Osteoblast (primary cell): ENCODE measurements at places on chromosomes 7 and 10. TPM values are rescaled to one million over a fixed set of nuclear protein-coding genes. Genes with fewer than 3 reads are reported as not detected.

Gene RBP3
- not detected in 2 replicates for total RNA-seq

Gene STRIP2
- 8.3 and 19.7 TPM in 2 replicates for total RNA-seq

Gene LBX1
- not detected in 2 replicates for total RNA-seq

Gene PRSS37
- not detected in 2 replicates for total RNA-seq

Gene ITGB8
- 30.9 and 35.1 TPM in 2 replicates for total RNA-seq

Gene CYP3A5
- under 0.01 TPM in 2 replicates for total RNA-seq

DNA sequence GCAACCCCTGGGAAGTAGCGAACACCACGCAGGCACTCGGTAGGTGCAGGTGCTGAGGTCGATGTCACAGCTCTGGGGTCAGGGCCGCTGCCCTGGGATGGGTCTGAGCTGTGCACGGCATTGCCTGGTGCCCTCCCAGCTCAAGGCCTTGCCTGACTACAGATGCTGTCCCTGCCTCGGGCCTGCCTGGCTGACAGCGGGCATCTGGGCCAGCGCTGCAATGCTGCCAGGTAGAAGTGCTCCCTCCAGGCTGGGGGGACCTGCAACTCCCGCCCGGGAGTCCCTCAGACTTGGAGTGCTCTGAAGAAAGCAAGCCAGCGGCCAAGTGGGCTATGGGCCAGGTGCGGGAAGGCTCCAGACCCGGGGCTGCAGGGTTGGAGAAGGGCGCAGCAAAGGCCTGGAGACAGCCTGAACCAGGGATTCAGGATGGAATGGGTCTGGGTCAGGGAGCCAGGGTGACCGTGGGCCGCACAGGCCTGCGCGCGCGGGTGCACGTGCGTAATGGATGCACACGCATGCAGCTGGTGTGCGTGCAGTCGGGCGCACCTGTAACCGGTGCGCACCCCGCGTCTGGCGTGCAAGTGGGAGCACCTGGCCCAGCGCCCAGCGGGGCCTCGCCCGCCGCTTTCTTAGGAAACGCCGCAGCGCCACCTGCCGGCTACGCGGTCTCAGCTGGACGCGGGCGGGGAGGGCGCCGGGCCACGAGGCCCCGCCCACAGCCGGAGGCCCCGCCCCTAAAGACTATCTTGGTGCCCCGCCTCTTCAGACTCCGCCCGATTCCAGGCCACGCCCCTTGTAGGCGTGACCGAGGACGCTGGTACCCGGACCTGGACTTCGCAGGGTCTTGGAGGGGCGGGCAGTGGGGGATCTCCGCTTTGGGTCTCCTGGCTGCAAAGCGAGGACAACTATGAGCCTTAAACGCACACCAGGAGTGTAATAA, 46.7 kb downstream of the MICALL2 start:
- DNase-seq = peak; percentile 99
- H3K4me1 ChIP-seq = peaks cover 8% of the 10 kb centered on the region
- H3K27ac ChIP-seq = no peak overlapping the region
- no peaks in the 10 kb centered on the region for H3K36me3 ChIP-seq
- no peak overlapping the region for H3K4me3 ChIP-seq

- no peak overlapping the region for H3K27ac ChIP-seq
- H3K4me3 ChIP-seq = no peak overlapping the region
- H3K4me1 ChIP-seq = no peaks in the 10 kb centered on the region
- no peaks in the 10 kb centered on the region for H3K27me3 ChIP-seq
- DNase-seq = no peak
- H3K36me3 ChIP-seq = no peaks in the 10 kb centered on the region
Observed at GRCh38 chr7:98647326-98647725, 30.2 kb downstream of the NPTX2 start.

GRCh38 chr10:101263150-101263752, 34.0 kb upstream of the LBX1 start:
- H3K27me3 ChIP-seq = peaks cover 16% of the 10 kb centered on the region
- H3K4me1 ChIP-seq = no peaks in the 10 kb centered on the region
- no peak for DNase-seq
- no peak overlapping the region for H3K4me3 ChIP-seq
- no peak overlapping the region for H3K27ac ChIP-seq
- no peaks in the 10 kb centered on the region for H3K36me3 ChIP-seq

DNA sequence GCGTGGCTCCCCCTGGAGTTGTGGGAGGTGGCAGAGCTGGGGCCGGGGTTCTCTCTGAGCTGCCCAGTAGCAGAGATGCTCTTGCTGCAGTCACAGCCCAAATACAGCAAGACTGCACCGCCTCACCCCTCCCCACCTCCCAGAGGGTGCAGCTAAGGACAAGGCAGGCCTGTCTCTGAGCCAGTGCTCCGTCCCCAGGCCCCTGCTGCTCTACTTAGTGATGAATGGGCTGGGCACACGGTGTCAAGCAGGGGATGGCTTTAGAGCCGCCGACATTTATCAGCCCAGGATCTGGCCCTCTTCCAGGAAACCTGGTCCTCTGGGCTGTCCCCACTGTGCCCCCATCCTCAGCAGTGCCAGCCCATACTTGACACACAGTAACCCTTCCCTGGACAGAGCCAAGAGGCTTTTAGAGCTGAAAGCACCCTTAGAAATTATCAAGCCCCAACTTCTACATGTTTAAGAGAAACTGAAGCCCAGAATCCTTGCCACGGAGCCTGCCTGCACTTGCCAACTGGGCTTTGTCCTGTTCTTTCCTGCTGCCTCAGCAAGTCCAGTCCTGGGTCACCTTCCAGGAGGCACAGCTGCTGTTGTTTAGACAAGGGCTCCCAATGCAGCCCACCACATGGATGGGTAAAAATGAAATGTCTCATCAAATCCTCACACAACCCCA, 137.1 kb upstream of the UNC5B start:
- H3K27me3 ChIP-seq = peaks cover 10% of the 10 kb centered on the region
- no peaks in the 10 kb centered on the region for H3K36me3 ChIP-seq
- no peak overlapping the region for H3K4me3 ChIP-seq
- DNase-seq = peak; percentile 46
- no peak overlapping the region for H3K27ac ChIP-seq

GRCh38 chr7:124188576-124188975, 155.7 kb upstream of the TMEM229A start:
- no peak overlapping the region for H3K4me3 ChIP-seq
- no peak overlapping the region for H3K27ac ChIP-seq
- no peaks in the 10 kb centered on the region for H3K36me3 ChIP-seq
- no peak for DNase-seq
- H3K4me1 ChIP-seq = no peaks in the 10 kb centered on the region
- no peaks in the 10 kb centered on the region for H3K27me3 ChIP-seq

DNA sequence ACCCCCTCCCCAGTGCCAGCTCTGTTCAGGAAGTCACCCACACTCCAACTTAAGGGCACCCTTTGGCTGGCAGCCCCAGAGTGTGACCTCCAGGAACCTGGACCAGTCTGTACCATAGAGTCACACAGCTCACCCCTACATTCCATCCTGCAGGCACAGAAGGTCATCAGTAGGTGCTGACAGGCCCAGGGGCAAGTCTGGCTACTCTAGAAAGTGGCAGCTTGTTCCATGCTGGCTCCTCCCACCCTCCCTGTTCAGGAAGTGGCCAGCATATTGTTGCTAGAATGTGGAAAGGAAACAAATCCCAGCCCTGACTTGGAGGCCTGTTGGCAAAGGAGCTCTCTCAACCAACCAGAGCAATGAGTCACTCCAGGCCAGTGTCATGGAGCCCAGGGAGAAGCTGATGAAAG, 3.2 kb upstream of the NCOA4 start:
- H3K27ac ChIP-seq = no peak overlapping the region
- H3K36me3 ChIP-seq = no peaks in the 10 kb centered on the region
- H3K4me3 ChIP-seq = no peak overlapping the region
- H3K27me3 ChIP-seq = peaks cover 3% of the 10 kb centered on the region
- peaks cover 20% of the 10 kb centered on the region for H3K4me1 ChIP-seq

- H3K4me1 ChIP-seq = no peaks in the 10 kb centered on the region
- no peak overlapping the region for H3K4me3 ChIP-seq
- no peak for DNase-seq
- no peak overlapping the region for H3K27ac ChIP-seq
- H3K36me3 ChIP-seq = no peaks in the 10 kb centered on the region
- H3K27me3 ChIP-seq = no peaks in the 10 kb centered on the region
Observed at GRCh38 chr7:29204491-29205272, 10.1 kb downstream of the CHN2 start.

DNA sequence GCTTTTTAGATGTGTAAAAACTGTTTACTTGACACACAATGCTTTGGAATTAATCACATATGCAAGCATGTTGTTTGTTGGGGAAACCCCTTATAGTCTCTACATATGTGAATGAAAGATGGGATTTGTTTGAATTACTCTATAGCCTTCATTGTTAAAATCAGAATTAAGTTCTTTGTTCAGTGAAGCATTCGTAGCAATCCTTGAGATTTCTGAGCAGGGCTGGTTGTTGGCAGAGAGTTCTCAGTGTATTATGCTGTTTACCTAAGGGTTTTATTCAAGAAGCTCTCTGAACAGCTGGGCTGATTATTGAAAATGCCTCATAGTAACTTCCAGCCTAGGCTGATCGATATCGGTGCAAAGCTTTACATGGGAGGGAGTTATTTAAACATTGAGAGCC, 190.9 kb downstream of the VTI1A start:
- DNase-seq = no peak
- H3K4me3 ChIP-seq = no peak overlapping the region
- no peak overlapping the region for H3K27ac ChIP-seq
- H3K27me3 ChIP-seq = no peaks in the 10 kb centered on the region

DNA sequence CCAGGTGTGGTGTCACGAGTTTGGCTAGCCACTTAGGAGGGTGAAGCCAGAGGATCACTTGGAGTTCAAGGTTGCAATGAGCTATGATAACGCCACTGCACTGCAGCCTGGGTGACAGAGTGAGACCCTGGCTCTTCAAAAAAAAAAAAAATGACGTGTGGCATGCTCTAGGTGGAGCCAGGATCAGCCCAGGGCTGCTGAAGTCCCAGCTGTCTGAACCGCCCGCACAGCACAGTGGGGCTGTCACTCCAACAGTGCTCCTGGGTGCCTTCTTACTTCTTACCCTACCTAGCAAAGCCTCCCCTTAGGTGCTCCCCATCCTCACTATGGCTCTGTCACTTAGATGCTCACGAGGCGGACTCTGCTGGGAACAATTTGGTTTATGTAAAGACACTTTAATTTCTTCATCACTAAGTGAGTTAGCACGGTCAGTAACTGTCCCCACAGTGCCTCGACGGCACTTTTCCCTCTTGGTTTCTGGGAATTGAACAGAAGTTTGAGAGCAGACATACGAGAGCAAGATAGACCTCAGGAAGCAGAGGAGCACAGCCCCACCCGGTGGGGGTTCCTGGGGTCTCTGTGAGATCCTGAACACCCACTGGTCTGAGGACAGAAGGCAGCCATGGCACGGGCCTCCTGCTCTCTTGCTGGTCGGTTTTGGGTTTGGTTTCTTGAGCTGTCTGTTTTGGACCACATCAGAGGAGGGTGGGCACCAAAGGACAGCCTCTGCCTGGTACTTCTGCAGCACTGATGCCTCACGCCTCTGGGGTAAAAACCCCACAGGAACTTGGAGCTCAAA, 66.2 kb upstream of the BTBD16 start:
- no peak for DNase-seq
- no peaks in the 10 kb centered on the region for H3K4me1 ChIP-seq
- no peak overlapping the region for H3K4me3 ChIP-seq
- H3K36me3 ChIP-seq = no peaks in the 10 kb centered on the region
- no peak overlapping the region for H3K27ac ChIP-seq

- H3K27me3 ChIP-seq = no peaks in the 10 kb centered on the region
- no peak overlapping the region for H3K4me3 ChIP-seq
- peak; percentile 22 for DNase-seq
- H3K36me3 ChIP-seq = peaks cover 46% of the 10 kb centered on the region
- H3K4me1 ChIP-seq = peaks cover 6% of the 10 kb centered on the region
Observed at GRCh38 chr10:102106998-102107397, 13.2 kb downstream of the LDB1 start.

DNA sequence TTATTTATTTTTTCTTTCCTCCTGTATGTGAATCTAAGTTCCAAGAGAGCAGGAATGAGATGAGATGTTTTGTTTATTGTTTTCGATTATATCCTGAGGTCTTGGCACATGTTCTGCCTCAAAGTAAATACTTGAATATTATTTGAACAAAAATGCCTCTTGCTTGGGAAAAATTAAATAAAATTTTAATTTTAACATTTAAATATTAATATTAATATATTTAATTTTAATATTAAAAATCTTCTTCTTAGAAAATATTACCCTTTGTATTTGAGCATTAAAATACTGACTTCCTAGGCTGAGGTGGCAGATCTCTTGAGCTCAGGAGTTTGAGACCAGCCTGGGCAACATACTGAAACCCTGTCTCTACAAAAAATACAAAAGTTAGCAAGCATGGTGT, 123.4 kb upstream of the SEMA3D start:
- no peaks in the 10 kb centered on the region for H3K4me1 ChIP-seq
- H3K36me3 ChIP-seq = no peaks in the 10 kb centered on the region
- DNase-seq = no peak
- no peak overlapping the region for H3K4me3 ChIP-seq
- no peak overlapping the region for H3K27ac ChIP-seq
- H3K27me3 ChIP-seq = no peaks in the 10 kb centered on the region

DNA sequence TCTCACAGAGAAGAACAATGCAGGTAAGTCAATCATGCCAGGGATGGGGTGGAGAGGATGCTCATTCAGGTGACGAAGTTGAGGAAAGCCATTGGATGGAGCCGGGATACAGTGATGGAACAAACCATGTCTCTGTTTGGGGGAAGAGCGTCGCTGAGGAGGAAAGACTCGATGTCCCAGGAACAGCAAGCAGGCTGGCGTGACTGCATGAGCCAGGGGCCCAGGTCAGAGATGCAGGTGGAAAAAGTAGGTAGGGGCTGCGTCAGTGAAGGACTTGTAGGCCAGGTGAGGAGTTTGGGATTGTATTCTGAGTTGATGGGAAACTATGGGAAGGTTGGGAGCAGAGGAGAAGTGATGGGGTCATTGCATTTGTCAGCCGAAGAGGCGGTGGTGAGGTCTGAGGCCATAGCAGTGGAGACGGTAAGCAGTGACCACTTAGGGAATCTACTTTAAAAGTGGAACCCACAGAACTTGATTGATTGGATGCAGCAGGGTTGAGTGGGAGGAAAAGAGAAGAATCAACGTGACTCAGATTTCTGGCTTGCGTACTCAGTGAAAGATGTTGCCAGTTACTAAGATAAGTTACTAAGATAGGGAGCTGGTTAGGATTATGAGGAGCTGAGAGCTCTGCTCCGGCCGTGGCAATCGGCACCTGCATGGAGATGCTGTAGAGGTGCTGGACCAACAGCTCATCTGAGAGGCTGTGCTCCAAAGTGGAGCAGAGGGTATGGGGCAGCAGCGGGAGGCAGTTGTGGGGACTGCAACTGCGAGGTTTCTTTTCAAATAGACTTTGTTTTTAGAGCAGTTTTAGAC, 12.5 kb upstream of the IL2RA start:
- peak overlapping the region; percentile 16 for H3K4me3 ChIP-seq
- peak; percentile 87 for DNase-seq
- H3K36me3 ChIP-seq = no peaks in the 10 kb centered on the region
- H3K27ac ChIP-seq = no peak overlapping the region
- peaks cover 5% of the 10 kb centered on the region for H3K4me1 ChIP-seq
